ENCODE measurements at places on chromosomes 3 and 15. TPM values are rescaled to one million over a fixed set of nuclear protein-coding genes. Genes with fewer than 3 reads are reported as not detected.

DNA sequence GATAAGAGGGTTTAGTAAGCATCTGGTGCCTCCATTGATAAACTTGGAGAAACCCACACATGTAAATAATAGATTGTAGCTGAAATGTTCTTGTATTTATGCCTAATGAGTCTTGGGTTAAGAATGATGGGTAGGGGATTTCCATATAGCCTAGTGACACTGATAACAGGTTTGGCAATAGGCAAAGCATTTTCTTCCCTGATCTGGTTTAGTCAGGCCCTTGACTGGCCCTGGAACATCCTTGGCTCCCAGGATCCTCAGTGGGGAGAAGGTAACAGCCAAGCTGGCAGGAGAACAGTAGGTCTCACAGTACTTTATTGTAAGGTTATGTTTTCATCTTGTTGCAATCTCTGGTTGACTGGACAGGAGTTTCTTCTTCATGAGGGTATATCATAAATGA, 228.4 kb downstream of the DIPK2A start:
- DNase-seq = no peak

GRCh38 chr3:192054881-192055280, 593.9 kb downstream of the PYDC2 start:
- DNase-seq = no peak

- no peak for DNase-seq
These were observed 8.0 kb upstream of the CBLB start for GRCh38 chr3:105876780-105877327.

DNA sequence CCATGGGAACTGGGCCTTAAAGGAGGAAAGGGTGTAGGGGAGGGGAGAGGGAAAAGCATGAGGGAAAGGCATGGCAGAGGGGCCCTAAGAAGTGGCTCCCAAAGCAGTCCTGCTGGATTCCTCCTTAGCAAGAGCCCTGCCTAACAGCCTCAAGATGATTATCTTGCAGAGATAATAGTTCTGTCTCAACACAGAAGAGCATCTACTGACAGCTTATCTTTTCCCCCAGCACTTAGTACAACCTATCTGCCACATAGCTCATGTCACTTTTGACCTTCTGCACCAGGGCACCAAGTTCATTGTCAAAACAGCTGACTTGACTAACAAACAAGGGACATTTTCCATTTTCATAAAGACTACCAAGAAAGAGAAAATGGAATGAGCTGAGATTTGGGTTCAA, 86.3 kb downstream of the ANP32A start:
- no peak for DNase-seq

DNA sequence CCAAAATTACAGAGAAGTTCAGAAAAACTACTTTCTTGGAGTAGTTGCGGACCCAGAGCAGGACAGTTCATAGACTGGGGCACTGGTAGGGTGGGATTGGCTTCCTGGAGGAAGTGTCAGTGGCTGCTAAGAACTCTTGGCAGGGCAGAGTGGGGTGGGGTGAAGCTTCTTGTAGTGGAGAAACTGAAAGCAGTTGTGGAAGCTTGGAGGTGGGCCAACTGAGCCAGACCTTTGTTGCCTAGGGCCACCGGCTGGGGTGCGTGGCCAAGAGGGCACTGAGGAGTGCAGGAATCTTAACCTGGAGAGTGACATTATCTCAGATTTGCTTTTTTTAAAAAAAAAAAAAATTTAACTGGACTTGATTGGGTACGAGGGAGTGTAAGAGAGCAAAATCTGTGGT, 3.1 kb downstream of the KAT2B start:
- peak; percentile 43 for DNase-seq

DNA sequence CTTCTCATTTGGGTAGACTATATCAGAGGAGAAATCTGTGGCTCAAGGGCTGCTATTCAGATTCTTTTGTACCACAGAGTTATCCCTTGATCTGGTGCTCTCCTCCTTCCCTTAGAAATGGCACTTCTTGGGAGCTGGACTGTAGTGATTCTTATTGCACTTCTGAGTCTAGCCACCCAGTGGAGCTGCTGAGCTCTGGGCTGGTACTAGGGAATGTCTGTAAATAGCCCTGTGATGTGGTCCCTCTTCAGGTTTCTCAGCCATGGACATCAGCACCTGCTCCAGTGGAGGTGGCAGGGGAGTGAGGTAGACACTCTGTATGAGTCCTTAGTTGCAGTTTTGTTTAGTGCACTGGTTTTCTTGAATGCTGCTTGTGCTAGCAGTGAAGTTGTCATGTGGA, 1292.6 kb downstream of the SI start:
- no peak for DNase-seq

Gene AADACL2
- total RNA-seq = not detected

Gene RNU5B-1
- total RNA-seq = 32.6 TPM

- DNase-seq = no peak
These were observed 10.0 kb downstream of the CCDC13 start for GRCh38 chr3:42763021-42763420.

DNA sequence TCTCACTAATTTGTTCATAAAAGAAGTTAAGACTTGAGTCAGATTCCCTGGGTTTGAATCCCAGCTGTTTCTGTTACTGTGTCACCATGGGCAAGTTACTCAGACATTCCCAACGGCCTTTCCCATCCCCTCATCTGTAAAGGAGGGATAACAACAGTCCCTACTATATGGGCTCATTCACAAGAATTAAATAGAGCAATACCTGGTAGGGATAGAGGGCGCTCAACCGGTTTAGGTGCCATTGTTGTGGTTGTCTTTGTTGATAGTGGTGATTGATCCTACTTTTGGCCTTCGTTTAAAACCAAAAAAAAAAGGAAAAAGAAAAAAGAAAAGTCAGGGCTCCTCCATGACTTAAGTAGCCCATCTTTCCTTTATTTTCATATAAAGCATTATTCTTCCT, 563.1 kb downstream of the GRM7 start:
- no peak for DNase-seq

DNA sequence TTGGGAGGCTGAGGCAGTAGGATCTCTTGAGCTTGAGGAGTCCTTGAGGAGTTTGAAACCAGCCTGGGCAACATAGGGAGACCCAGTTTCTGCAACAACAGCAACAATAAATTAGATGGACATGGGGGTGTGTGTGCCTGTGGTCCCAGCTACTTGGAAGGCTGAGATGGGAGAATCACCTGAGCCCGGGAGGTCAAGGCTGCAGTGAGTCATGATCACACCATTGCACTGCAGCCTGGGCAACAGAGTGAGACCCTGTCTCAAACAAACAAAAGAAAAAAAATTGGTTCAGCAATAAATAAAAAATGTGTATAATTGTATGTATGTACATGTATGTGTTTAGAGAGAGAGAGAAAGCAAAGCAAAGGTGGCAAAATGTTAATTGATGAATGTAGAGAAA, 83.1 kb downstream of the PDE8A start:
- no peak for DNase-seq

- no peak for DNase-seq
These were observed 76.1 kb downstream of the LDHAL6B start for GRCh38 chr15:59282515-59283337.

Gene PTH1R
- total RNA-seq = not detected

DNA sequence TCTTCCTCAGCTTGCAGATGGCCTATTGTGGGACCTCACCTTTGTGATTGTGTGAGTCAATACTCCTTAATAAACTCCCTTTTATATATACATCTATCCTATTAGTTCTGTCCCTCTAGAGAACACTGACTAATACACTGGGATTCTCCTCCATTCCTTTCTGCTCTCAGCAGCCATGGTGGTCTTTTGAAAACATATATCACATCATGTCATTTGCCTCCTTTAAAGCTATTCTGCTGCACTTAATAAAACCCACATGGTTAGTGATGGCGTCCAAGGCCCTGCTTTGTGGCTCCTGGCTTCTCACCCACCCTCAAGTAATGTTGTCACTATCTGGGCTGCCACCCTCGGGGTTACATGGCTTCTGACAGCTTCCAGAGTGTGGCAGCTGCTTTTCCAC, 169.5 kb downstream of the CADPS start:
- DNase-seq = no peak

Gene SLC12A8
- not detected for total RNA-seq

Gene RTP1
- total RNA-seq = not detected

Gene XCR1
- 0.28 TPM for total RNA-seq

GRCh38 chr3:8380904-8381704, 120.5 kb upstream of the LMCD1 start:
- DNase-seq = no peak

Gene FMN1
- total RNA-seq = 0.47 TPM

GRCh38 chr3:137246491-137246890, 288.7 kb downstream of the IL20RB start:
- DNase-seq = no peak

- DNase-seq = no peak
These were observed 11.5 kb downstream of the ZIC4 start for GRCh38 chr3:147394884-147395225.

- no peak for DNase-seq
These were observed 572.2 kb downstream of the GRM7 start for GRCh38 chr3:7433073-7433472.

GRCh38 chr3:10273702-10274305, 18.9 kb downstream of the GHRL start:
- DNase-seq = no peak

Gene GPR27
- total RNA-seq = 0.73 TPM

Gene CIB2
- 2.0 TPM for total RNA-seq

DNA sequence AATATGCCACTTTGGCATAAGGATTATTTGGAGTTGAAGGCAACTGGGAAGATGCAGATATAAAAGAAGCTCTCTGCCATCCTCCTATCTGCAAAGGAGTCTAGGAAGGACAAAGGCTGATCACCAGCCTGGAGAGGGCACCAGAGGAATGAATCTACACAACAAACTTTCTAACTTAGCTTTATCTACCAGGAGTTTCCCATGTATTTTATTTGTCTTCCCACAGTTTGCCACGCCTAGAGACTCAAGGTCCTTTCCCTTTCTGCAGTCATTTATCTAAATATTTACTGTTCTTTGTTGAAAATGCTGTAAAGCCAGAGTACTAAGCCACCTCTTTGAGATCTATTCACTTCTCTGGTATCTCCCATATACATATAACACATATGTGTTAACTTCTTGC, 32.2 kb downstream of the GPR176 start:
- DNase-seq = no peak

Gene ITIH1
- total RNA-seq = 0.49 TPM

Gene SH2D7
- total RNA-seq = not detected

DNA sequence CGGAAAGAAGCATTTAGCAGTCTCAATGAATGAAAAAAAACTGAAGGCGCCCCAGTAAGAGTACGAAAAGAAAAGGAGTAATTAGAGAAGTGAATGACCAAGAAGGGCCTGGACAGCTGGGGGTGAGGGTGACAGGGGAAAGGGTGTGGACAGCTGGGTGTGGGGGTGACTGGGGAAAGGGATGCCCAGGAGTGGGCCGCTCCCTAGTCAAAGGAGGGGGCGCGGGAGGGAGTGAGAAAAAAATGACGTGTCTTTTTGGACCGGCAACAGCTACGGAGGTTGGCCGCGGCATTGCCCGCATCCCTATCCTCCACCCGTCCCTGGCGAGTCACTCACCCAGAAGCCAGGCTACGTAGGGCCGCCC, 274 bp upstream of the ZCWPW2 start:
- DNase-seq = no peak

Gene POLQ
- 0.23 TPM for total RNA-seq

All from T-cell (primary cell).